ENCODE measurements at places on chromosomes 13 and 19. TPM values are rescaled to one million over a fixed set of nuclear protein-coding genes. Genes with fewer than 3 reads are reported as not detected.

- no peak for DNase-seq
These were observed 39.1 kb downstream of the DOCK9 start for GRCh38 chr13:98938801-98939200.

DNA sequence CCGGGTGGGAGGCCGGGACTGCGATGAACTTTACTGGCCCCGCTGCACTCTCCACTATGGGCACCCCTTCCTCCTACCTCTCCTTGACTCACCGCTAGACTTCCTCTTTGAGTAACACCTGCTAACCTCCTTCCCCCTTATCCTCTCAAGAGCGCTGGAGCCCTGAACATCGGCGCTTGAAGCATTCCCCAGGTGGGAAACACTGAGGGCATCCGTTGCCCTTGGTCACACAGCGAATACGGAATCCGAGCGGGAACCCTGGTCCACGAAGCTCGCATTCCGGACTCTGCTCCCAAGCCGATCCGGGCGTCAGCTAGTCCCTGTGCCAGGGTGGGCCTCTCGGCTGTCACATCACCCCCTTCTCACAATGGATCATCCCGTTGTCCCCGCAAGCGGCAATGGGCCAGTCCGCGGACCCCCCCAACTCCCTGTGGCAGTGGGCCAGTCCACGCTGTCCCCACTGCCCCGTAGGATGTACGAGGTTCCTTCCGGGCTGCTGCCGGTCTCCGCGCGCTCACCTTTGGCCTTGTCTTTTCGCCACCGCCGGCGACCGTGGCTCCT is 4.2 kb downstream of the LIPE start:
- DNase-seq = no peak

DNA sequence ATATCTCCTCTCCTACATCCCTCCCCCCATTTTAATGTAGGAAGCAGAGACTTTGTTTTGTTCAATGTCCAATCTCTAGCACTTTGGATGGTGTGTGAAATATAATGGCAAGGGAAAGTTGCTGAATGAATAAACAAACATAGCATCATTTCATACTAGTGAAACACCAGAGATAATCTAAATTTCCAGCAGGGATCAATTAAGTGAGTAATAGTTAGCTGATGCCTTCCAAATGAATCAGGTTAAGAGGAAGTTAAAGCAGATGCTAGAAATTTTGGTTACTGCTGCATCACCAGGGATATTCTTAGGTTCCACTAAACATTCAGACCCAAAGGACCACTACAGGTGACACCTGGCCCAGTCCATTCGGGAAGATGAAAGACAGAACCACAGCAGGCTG is 8.1 kb downstream of the MRPS31 start:
- DNase-seq = no peak

- no peak for DNase-seq
These were observed 787.8 kb upstream of the PRR20A start for GRCh38 chr13:56352901-56353300.

- DNase-seq = peak; percentile 79
These were observed 2.6 kb upstream of the SPACA6 start for GRCh38 chr19:51690454-51691073.

DNA sequence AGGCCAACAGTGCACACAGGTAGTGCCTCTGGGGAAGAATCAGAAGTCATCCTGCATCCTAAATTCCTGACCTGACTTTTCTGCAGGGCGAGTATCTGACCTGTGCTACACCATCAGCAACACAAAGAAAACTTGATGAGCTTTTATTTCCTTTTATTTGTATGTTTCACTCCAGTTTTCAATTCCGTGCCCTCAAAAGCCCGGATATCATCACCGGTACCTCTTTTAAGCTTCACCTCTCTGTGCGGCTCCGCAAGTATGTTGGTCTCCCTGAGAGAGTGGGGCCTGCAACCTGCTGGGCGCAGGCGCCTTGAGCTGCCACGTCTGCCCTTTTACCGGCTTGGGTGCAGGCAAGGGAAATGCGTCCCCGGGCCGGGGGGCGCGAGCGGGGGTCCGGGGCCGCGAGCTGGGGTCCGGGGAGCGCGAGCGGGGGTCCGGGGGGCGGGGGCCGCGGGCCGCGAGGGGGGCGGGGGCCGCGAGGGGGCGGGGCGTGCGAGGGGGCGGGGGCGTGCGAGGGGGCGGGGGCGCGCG is 4.3 kb upstream of the DUXA start:
- DNase-seq = no peak

DNA sequence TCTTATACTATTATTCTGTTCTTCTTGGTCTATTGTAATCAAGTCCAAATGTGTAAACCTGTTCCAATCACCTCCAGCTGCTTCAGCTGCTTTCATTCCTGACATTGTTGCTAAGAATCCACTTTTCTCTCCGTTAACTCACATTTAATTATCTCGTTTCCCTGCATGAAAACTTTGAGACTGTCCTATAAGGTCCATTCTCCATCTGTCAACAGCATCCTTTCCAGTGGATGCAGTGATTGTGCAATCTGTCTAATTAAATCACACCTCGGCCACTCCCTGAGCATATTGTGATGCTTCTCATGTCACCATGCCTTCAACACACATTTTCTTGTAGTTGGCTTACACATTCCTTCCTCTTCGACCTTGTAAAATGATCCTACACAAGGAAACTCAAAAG is 1626.9 kb upstream of the SLC10A2 start:
- no peak for DNase-seq

GRCh38 chr13:96632536-96633320 is 361.5 kb downstream of the OXGR1 start:
- DNase-seq = no peak

- no peak for DNase-seq
These were observed 23.6 kb downstream of the CACNG6 start for GRCh38 chr19:54014920-54015560.

- DNase-seq = no peak
These were observed 11.3 kb downstream of the PRKCSH start for GRCh38 chr19:11446652-11447301.

DNA sequence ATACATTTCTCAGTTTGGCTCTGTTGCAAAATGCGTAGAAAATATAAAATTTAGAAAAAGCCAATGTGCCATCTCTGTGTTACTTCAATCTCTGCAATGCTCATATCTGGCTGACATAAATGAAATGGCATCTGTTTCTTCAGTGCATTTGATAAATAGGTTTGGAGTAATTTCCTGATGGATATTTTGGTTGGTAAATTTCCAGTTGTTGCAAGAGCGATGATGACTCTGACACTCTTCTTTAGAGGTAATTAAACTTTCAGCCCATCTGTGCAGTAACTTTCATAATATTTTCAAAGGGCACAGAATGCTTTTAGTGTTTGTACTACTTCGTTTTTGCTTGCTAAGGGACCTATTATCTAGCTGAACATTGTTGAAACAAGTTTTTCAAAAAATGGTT is 1286.4 kb downstream of the PCDH9 start:
- DNase-seq = no peak

GRCh38 chr19:17328517-17329365 is 5.9 kb downstream of the ANO8 start:
- DNase-seq = no peak

DNA sequence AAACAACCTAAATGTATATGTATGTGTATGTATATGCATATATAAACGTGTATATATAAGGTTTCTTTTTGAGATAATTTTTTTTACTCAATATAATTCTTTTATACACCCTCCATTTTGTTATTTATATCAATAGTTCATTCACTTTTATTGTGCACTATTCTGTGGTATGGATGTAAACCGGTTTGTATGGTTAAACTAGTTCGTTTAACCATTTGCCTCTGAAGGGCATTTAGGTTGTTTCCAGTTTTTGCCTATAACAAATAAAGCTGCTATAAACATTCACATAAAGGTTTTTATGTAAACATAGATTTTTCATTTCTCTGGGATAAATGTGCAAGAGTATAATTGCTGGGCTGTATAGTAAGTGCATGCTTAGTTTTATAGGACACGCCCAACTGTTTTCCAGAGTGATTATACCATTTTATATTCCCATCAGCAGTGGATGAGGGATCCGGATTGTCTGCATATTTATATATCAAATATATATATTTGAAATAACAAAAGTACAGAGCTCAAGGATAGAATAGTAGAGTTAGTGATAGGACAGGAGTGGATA is 380.3 kb downstream of the TSHZ3 start:
- no peak for DNase-seq

- no peak for DNase-seq
These were observed 520.4 kb downstream of the SLITRK6 start for GRCh38 chr13:85278851-85279250.

DNA sequence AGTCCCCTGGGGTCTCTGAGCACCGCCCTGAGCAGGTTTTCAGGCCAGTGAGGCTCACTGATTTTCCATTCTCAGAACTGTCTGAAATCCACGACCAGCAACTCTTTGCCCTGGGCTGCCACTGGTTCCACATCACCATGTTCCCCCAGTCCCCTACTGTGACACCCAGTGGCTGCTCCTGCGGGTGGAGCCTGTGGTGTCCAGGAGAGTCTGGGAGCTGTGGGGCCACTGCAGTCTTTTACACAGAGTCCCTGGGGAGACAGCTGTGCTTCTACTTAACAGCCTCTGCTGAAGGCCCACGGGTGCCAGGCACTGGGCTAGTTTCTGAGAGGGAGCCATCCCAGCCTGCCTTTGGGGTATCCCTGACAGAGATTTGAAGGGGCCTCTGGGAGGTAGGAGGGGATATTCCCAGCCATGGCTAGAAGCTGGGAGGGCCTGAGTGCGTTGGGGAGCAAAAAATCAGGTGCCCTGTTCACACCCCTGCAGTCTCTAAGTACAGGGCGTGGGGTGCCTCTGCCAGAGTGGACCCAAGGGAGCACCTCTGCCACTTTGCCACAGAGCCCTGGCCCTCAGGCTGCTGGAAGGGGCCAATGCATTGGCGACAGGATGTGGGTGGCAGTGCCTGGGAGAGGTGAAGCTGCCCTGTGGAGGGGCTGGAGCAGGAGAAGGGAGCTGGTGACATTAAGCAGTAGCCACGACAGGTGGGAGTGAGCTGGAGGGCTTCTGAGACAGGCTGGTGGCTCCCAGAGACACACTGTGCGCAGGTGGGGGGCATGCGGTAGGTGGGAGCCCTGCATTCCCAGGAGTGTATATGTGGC is 200.2 kb upstream of the ZNF536 start:
- no peak for DNase-seq

DNA sequence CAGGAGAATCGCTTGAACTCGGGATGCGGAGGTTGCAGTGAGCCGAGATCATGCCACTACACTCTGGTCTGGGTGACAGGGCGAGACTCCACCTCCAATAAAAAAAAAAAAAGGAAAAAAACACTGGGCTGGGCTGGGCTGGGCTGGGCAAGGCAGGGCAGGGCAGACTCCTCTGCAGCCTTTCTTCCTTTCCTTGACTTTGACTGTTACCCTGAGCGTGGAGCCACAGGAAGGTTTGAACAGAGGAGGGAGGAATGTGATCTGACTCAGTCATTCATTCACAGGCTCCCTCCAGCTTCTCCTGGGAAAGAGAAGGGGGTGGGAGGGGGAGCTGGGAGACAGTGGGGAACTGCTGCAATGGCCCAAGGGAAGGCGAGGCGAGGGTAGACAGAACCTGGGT is 2.7 kb upstream of the ACTN4 start:
- no peak for DNase-seq

GRCh38 chr13:80881942-80882445 is 541.1 kb upstream of the SPRY2 start:
- no peak for DNase-seq

DNA sequence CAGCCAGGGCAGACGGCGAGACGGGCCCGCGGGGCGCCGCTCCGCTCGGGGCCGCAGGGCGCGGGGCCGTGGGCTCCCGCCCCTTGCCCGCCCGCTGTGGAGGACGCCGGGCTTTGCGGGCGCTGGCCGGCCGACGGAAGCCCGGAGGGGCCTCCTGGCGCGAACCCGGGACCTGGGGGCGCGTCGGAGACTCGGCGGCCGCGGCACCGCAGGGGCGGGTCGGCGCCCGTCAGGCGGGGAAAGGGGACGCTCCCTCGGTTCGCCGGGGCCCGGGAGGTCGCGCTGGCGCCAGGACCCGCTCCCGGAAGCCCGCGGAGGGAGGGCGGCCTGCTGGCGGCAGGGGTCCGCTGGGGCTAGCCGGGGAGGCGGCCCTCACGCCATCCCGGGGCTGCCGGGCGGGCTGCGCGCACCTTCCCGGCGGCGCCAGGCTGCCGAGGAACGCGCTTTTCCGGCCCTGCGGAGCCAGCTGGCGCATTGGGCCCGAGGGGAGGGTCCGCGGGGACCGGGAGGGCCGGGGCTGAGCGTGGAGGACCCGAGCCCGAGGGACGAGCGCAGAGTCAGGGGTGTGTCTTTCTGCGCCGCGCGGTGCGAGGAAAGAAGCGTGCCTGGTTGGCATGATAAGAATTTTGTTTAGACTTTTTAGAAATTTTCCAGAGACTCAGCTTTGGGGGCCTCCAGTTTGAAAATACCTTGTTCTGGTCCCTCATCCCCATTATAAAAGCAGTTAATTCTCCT is 511 bp downstream of the GARRE1 start:
- no peak for DNase-seq

GRCh38 chr13:73278186-73278585 is 219.4 kb downstream of the KLF5 start:
- DNase-seq = no peak

The MBD3 gene
- 32.5 TPM for total RNA-seq

The MEF2B gene
- 0.42 TPM for total RNA-seq

The POP4 gene
- 66.9 TPM for total RNA-seq

The PSG11 gene
- not detected for total RNA-seq

The SULT2B1 gene
- total RNA-seq = 0.42 TPM

The LRRC63 gene
- total RNA-seq = 1.2 TPM

The RASIP1 gene
- 10.8 TPM for total RNA-seq

The AP1M2 gene
- 9.4 TPM for total RNA-seq

The FLT3 gene
- 1.0 TPM for total RNA-seq

The LRRC8E gene
- 1.3 TPM for total RNA-seq

The KLK14 gene
- not detected for total RNA-seq

The COL4A1 gene
- 1,096 TPM for total RNA-seq
